Fibroblast of skin of back (primary cell): ENCODE measurements at places on chromosomes 1 and 21.
A peak's percentile ranks its signal among the peaks of the same experiment; 100 is the strongest.

- no peak for DNase-seq
Measured at GRCh38 chr1:151711044-151711800, 5.4 kb downstream of the CELF3 start.

- no peak for DNase-seq
Measured at GRCh38 chr1:170886460-170886859, 48.9 kb upstream of the MROH9 start.

DNA sequence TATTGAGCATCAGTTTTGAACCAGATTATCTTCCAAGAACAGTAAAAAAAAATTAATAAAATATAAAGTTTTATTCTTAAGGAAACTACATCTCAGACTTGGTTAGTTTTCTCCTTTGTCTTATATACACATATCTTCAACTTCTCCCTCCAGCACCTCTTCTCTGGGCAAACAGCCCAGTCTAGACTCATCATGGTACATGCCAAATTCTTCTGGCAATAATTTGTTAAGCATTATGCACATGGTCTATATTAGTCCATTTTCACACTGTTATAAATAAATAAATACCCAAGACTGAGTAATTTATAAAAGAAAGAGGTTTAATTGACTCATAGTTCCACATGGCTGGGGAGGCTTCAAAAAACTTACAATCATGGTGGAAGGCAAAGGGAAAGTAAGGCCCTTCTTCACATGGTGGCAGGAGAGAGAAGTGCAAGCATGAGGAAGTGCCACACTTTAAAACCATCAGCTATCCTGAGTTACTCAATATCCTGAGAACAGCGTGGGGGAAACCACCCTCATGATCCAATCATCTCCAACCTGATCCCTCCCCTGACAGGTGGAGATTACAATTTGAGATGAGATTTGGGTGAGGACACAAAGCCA is 108.7 kb upstream of the RNPC3 start:
- DNase-seq, result peak; percentile 12

GRCh38 chr21:45670731-45671130 is 27.2 kb downstream of the PCBP3 start:
- no peak for DNase-seq

GRCh38 chr1:94395748-94396309 is 22.4 kb upstream of the ABCD3 start:
- DNase-seq, result no peak

- no peak for DNase-seq
Measured at GRCh38 chr21:17658931-17659330, 46.2 kb upstream of the BTG3 start.

DNA sequence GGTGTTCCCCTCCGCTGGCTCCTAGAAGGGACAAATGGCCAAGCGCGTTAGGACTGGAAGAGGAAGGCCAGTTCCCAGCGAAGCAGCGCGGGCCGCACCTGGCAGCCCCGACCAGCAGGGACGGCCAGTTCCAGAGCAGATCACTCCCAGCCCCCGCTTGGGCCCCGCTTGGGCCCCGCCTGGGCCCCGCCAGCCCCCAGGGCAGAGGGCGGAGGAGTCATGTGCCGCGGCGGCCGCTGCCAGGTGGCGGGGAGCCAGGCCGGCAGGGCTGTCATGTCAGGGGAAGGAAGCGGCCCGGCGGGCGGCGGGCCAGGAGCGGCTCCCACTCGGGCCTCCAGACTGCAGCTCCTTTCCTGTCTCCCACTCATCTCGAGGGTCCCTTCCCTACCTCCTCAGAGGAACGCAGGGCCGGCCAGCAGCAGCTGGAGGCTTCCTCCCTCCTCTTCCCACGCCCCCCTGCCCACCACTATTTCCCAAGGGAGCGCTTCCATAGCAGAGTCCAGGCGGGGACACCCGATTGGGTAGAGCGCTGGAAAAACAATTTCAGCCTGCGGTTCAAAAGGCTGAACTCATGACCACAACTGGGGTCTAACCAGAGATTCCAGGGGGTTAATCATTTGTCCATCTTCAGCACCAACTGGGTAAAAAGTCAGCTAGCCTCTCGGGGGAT is 16.5 kb downstream of the ZNF697 start:
- peak; percentile 79 for DNase-seq

DNA sequence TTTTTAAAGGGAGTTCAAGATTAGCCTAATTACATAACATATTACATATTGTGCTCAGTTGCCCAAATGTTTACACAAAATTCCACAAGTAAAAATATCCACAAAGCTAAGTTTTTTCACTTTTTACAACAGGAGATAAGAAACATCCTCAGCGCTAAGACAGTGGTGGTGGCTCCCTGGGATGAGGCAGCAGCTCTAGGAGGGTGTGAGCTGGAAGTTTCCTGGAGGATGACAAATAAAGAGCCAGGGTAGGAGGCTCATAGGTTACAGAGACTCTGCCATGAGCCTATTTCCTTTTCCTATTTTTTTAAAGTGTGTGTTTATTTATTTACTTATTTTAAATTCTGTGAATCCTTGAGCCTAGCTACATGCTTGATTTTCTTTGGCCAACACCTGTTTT is 91.7 kb downstream of the COL24A1 start:
- peak; percentile 17 for DNase-seq

GRCh38 chr21:46114963-46115362 is 17.1 kb downstream of the COL6A2 start:
- DNase-seq, result no peak

GRCh38 chr1:225981714-225982113 is 17.4 kb downstream of the SDE2 start:
- DNase-seq, result no peak

- no peak for DNase-seq
Measured at GRCh38 chr1:211614615-211615014, 35.7 kb upstream of the SLC30A1 start.

GRCh38 chr1:87956750-87957149 is 628.1 kb downstream of the LMO4 start:
- DNase-seq, result peak; percentile 46

DNA sequence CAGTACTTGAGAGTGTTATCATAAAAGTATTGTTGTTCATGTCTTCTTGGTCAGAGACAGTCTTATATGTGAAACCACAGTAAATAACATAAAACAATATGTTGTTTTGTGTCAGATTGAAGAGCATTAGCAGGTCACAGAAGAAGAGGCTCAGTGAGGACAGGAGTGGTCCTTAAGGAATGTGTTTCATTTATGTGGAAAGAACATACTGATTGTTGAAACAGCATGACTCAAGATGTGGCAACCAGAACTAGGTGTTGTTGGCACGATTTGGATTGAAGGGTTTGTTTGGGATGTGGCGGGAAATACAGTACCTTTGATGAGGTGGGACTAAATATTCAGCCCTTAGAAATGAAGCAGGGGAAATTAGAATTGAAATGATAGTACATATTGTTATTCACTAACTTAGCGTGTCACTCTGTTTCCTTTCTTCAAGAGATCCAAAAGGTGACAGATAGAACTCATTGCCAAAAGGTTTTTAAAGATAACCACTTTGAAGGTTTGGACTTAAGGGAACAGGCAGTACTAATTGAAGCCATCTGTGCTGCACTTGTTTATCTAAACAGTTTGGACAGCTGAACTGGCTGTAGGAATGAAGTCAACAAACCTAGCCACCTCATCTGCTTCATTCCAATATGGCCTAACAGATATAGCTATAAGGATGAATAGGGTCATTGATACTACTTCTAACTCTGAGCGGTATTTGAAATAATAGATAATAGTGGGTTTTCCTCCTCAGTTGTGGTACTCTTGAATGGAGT is 14.4 kb downstream of the RALGPS2 start:
- no peak for DNase-seq

DNA sequence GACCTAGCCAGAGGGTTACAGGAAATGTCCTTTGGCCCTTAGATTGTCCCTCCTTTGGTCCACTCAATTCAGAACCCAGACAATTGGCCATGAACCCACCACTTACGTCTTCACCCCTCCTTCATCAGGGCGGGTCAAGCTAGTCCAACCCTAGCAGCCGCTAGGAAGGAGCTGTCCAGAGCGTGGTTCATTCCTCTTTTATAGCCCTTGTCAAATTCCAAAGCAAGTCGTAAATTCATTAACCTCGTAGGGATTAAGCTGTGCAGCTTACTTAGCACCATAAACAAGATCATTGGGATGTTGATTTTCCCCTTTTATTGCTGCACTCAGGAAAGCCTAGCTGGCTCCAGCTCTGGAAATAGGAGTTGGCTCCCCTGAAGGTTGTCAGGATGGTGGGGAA is 90.1 kb downstream of the TMEM53 start:
- DNase-seq, result no peak

GRCh38 chr1:59750328-59751003 is 64.3 kb upstream of the HOOK1 start:
- DNase-seq, result peak; percentile 83

DNA sequence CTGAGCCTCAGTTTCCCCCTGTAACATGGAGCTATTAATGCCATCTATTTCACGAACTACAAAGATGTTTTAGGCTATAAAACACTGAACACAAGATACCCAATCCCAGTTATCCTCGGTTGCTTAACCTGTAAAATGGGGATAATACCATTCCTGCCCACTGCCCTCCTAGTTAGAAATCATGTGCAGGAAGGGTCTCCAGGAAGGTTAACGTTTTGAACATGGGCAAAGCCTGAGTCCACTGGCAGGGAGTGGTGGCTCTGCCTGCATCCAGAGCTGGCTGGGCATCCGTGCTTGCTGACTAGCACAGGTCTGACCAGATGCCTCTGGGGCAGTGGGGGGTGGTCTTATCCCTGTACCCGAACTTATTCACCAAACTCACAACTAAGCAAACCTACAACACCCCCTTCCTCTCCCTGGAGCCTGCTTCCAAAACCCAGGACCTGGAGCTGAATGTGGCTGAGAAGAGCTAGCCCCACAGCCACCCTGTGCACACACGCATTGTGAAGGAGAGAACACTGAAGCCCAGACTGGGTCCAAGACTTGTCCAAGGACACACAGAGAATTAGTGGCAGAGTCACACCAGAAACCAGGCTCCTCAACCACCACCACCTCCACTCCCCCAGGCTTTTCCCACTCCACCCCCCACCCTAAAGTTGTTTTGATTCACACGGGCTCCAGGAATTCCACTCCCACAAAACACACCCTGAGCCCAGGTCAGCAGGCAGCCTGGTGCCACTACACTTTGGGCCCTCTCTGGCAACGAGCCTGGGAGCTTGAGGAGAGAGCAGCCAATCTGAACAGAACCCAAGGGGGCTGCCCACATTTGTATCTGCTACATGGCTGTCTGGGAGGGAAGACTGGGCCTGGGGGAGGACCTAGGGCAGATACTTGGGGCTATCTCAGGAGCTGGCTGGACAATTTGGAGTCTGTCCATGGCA is 1.6 kb downstream of the E2F2 start:
- DNase-seq, result no peak

- no peak for DNase-seq
Measured at GRCh38 chr21:15276243-15276642, 211.4 kb upstream of the NRIP1 start.

- no peak for DNase-seq
Measured at GRCh38 chr1:26771285-26771642, 16.5 kb upstream of the PIGV start.

- no peak for DNase-seq
Measured at GRCh38 chr21:32468681-32469111, 56.2 kb downstream of the EVA1C start.

DNA sequence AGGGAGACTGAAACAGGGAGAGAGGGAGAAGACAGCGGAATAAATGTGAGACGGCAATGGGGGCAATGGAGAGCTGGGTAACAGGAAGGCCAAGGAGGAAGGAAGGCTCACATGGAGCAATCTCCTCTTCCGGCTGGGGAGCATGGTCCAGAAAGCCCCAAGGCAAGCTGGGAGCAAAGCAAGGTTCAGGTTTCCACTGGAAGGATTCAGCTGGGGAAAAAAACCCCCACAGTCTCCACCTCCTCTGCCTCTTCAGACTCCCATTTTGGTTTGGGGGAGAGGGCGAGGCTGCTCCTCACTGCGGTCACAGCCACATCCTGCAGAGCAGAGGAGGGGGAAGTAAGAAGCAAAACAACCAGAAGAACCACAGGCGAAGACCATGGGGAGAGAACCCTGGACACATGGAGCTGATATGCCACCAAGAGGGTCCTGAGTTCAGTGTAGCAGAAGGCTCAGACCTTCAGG is 650 bp downstream of the TNFAIP8L2 start:
- DNase-seq, result no peak

DNA sequence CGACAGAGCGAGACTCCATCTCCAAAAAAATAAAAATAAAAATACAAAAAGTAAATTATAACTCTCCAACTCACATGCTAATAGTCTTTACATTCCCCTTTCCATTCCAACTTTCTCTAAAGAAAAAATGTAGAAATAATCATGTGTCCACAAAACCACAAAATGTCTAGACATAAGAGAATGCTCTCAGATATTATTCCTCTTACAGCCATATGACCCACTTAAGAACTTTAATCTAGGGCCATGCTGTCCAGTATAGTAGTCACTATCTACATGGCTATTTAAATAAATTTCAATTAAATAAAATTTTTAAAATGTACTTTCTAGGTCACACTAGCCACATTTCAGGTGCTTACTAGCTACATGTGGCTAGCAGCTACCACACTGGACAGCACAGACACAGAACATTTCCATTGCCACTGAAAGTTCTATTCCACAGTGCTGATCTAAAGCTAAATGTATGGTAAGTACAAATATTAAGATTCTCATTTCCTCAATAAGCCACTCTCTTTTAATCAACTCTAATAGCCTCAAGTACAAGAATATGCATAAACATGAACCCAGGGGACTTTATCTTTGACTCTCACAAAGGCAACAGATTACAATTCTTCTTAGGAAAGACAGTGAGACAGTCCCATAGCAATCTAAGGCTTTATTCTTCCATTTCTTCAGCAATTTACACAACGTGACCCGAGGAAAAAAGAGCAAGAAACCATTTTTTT is 138.6 kb downstream of the RERE start:
- DNase-seq, result peak; percentile 72

- no peak for DNase-seq
Measured at GRCh38 chr1:8378178-8378577, 60.3 kb downstream of the SLC45A1 start.

- peak; percentile 43 for DNase-seq
Measured at GRCh38 chr1:15008783-15009729, 144.5 kb upstream of the TMEM51 start.

DNA sequence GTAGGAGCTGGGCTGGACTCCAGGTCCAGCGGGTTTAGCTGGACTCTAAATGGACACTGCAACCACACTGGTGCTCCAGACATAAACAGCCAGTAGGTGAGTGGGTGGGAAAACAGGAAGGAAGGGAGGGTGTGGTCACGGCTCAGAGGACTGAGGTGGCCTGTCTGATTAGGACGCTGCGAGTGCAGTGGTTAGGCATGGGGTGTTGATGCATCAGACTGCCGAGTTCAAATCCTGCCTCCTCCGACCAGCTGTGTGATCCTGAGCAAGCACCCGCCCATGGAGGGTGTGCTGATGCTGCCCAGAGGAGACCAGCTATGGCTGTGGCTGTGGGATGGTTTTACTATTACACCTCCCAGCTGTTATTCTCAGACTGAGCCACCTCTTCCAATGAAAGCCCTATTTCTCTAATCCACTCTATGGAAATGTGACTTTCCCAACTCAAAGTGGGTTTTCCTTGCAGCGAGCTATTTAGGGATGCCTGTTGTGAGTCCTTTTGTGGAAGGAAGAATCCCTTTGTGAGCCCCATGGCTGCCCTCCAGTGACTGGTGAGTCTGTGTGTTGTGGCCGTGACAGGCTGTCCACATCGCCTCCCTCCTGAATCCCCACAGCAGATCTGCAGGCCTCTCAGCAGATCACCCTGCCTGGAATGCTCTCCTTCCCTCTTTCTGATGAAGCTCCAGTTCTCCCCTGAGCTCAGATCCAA is 56.6 kb upstream of the EDN2 start:
- DNase-seq, result no peak
